Activated naive CD4-positive, alpha-beta T cell (primary cell): ENCODE measurements at places on chromosomes 6 and 20.

DNA sequence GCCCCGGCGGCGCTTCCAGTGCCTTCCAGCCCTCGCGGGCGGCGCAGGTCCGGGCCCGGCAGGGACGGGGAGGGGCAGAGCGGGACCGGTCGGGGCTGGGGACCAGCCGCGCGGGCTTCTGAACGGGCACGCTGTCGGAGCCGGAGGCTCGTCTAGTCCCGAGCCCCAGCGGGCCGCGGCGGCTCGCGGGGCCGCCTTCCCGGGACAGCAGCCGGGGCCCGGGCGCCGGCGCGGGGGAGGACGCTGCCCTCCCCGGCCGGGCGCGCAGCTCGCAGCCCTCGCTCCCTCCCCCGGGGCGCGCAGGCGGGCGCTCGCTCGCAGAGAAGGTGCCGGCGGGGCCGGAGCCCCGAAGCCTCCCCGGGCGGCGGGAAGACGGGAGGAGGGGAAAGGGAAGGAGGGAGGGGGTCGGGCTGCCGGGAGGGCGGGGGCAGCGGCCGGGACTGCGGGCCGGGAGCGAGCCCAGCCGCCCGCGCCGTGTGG, 696 bp upstream of the SIRPA start:
- no peak for DNase-seq

GRCh38 chr6:99282479-99283062, 66.9 kb downstream of the FAXC start:
- no peak for DNase-seq

GRCh38 chr20:49938173-49939163, 2.3 kb downstream of the RNF114 start:
- DNase-seq: no peak

DNA sequence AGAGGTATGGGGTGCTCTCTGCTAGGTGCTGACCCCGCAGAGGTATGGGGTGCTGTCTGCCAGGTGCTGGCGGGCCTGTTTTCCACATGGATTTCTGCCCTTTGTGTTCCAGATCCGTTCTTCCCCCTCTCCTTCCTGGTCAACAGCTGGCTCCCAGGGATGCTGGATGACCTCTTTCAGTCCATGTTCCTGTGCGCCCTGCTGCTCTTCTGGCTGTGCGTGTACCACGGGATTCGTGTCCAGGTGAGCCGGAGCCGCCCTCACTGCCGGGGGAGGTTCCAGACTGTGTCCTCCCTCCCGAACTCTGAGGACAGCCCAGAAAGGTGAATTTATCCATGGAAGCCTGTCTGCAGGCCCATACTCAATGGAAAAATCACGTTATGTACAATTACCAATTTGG, 36.3 kb downstream of the DYNLT1 start:
- no peak for DNase-seq

DNA sequence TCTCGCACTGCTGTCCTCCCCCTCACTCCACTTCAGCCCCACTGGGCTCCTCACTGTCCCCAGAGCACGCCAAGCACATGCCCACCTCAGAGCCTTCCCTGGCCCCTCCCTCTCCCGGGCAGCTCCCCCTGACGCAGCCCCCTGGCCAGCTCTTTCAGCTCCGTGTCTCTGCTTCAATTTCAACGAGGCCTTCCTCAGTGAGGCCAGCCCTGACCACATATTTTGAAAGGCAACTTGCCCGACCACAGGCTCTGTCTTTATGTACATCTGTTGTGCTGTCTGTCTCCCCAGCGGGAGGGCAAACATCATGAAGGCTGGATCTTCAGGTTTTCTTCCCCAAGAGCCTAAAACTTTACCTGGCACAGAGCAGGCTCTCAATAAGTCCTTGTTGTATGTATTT, 44.6 kb downstream of the JPH2 start:
- DNase-seq: no peak

DNA sequence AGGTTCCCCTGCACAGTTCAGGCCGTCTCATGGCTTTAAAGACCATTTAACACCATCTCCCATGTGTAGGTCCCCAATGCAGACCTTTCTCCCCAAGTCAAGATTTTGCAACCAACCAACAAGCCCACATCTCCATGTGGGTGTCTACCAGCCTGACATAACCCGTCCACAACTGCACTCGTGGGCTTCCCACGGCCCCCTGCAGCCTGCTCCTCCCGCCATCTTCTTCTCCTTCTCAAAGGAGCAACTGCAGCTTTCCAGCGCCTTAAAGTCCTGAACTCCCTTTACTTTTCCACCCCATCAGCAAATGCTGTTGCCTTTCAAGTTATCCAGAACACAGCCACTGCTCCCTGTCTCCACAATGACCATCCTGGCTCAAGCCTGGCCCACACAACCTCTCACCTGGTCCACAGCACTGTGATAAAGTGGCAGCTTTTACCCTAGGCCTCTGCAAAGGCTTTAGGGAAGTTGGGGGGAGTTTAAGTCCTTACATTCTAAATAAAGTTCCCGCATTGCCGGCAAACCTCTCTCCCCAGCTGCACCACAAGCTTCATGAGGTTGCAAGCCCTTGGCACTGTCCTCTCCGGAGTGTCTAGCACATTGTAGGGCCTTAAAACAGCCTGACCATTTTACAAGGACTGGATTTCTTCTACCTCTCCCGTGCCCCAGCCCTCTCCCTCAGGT, 140.5 kb downstream of the PREX1 start:
- no peak for DNase-seq

- no peak for DNase-seq
These were observed 44.8 kb downstream of the RIPOR3 start for GRCh38 chr20:50646483-50646996.

DNA sequence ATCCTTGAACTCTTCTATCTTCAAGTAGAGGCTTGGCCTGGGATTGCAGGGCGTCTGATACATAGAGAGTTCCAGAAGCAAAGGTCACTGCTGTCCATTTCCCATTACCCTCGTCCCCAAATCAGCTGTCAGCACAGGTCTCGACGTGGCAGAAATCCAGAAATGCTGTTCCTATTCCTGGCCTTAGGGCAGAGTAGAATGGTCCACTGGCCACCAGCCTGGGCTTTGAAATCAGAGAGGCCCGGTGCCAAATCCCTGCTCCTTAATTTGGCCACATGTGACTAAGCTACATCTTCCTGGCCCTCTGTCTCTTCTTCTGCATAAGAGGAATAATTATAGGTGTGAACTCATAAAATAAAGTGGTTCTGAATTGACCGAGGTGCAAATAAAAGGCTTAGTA, 40.9 kb upstream of the FAM83D start:
- no peak for DNase-seq

- DNase-seq: no peak
These were observed 1515.1 kb downstream of the HACE1 start for GRCh38 chr6:103344554-103345163.
